Femur (tissue), 1 donor: ENCODE measurements at places on chromosomes 3 and 15.

DNA sequence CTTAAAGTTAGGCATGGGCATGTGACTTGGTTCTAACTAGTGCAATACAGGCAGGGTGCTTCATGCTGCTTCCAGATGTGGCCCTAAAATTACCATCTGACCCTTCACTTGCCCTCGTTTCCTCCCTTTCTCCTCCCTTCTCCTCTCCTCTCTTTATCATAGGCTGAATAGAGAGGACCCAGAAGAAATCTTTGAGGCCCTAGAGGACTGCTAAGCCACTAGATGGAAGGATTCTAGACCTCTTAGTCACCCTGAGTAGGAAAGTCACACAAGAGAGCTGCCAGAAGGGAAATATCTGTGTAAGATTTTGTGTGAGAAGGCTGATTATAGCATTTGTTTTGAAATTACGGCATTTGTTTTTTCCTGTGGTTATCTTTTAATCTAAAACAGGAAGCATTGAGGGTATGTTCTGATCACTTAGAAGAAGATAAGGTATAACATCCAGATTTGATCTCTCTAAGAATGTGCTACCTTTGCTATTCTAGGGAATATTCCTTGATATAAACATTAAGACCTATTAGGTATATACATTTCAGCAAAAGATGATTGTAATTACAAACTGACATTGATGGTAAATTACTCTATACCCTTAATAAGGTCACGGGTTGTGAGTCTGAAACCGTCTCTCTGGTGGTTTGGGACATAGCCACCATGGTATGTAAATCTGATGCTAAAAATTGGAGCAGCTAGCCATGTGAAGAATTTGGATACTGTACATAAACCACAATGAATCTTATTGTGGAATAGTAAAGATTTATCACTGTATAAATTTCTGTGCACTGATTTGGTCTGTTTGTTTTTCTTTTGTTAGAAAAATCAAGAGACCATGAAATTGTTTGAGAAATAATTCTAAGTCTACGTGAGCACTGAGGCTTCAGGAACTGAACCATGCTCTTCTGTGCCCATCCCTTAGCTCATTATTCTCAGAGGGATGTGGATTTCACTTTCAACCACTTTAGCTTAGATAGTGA lies 84.1 kb downstream of the TP63 start:
- no peak for DNase-seq

GRCh38 chr15:35394416-35394815 lies 151.5 kb downstream of the DPH6 start:
- no peak for DNase-seq

GRCh38 chr3:125401402-125401801 lies 26.3 kb upstream of the ZNF148 start:
- no peak for DNase-seq

- no peak for DNase-seq
These were observed 18.7 kb upstream of the HES1 start for GRCh38 chr3:194117104-194117845.

- no peak for DNase-seq
These were observed 77.2 kb downstream of the RTP4 start for GRCh38 chr3:187445356-187445755.

DNA sequence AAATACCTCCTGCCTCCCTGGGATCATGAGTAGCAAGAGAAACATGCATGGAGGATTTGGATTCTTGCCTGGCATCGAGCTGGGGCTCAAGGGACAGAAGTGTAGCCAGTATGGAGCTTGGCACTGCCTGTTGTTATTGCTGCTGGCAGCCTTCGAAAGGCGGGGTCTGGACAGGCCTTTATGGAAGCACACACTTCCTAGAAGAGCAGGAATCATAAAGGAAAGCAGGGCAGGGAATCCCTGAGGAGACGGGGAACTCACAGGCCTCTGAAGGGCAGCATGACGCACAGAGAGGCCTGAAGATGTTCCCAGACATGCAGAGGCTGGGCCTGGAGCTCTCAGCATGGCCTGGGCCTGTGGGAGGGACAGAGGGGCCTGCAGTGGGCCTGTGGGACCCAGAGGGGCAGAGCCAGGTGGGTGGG lies 18.6 kb upstream of the SLC41A3 start:
- peak; percentile 55 for DNase-seq

DNA sequence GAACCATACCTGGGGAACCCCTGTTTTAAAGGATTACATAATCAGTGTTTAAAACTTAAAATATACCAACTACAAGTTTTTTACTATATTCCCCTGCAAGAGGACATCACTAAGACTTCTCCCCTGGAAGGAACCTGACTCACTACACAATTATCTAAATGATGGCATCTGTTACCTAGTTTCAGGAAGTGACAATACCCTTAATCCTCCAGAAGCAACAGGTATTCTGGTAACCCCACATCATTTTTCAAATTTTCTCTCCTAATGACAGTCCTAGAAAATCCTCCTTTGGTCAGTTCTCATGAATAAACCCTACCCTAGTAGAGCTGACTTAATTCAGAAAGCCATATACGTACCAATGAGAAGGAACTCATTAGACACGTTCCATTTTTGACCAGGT lies 78.4 kb downstream of the RFX7 start:
- DNase-seq: no peak

GRCh38 chr15:80789796-80790195 lies 10.6 kb downstream of the CEMIP start:
- DNase-seq: no peak

GRCh38 chr3:52237657-52238172 lies 1.2 kb downstream of the TWF2 start:
- peak; percentile 79 for DNase-seq

DNA sequence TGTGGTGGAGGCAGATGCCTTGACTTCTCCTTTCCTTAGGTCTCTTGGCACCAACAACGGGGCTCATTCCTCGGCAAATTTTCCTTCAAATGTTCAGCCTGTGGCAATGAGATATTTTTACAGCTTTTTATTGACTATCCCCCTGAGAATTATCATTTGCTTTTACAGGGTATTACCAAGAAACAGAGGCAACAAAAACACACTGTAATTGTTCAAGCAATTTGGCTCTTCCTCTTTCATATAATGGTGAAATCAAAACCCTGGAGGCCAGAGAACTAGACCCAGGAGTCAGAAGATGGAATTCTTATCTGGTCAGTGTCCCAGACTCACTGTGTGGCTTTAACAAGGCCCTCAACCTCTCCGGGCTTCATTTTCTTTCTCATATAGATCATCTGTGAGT lies 40.1 kb downstream of the TRIM42 start:
- DNase-seq: no peak

DNA sequence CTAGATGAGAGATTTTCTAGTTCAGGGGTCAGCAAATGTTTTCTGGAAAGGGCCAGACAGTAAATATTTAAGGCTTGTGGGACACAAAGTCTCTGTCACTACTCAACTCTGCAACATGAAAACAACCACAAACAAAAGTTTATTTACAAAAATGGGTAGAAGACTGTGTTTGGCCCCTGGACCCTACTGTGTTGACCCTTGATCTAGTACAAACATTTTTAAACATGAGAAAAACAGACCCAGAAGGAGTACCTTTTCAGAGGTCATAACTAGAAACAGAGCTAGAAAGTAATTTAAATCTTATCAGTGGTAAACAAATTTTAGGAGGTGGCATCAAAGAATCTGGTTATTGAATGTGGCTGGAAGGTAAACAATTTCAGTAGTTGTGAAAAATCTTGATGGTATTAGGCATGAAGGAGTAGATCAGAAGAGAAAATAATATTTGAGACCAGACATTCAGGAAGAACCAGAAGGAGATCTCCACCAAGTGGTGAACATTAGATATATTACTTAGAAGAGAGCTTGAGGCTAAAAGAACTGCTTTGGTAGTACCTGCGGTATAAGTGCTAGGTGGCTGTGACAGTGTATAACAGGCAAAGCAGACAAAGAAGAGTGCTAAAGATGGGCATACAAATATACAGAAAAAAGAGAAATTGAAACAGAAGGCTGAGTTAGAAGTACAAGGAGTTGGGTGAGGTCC lies 101.7 kb downstream of the NR1I2 start:
- no peak for DNase-seq

DNA sequence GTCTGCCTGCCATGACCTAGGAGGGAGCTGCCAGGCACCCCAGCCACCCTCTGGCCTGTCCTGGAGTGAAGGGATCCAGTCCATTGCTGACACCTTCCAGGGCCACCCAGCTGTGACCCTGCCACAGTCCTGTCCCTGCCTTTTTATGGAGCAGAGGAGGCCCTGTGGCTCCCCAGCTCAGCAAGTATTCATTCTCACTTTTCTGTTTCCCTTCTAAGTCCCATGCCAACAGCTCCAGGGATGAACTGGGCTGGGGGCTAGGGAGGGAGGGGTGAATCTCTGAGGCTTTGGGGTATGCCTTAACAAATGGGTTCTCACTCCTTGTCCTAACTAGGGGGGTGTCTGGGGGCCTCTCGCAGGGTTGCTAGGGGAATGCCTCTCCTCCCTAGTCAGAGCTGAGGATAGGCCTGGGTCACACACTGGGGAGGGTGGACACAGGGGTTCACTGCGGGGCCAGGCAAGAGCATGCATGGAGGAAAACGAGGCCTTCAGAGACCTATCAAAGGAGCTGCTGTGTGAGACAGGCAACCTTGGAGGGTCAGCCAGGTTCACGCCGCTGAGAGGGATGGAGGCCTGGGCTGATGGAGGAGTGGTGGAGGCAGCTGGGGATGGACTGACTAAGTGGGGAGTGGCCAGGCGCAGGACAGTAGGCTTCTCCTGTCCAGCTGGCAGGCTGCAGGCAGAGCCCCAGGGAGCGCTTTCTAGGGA lies 31.8 kb downstream of the EPHB3 start:
- peak; percentile 76 for DNase-seq

DNA sequence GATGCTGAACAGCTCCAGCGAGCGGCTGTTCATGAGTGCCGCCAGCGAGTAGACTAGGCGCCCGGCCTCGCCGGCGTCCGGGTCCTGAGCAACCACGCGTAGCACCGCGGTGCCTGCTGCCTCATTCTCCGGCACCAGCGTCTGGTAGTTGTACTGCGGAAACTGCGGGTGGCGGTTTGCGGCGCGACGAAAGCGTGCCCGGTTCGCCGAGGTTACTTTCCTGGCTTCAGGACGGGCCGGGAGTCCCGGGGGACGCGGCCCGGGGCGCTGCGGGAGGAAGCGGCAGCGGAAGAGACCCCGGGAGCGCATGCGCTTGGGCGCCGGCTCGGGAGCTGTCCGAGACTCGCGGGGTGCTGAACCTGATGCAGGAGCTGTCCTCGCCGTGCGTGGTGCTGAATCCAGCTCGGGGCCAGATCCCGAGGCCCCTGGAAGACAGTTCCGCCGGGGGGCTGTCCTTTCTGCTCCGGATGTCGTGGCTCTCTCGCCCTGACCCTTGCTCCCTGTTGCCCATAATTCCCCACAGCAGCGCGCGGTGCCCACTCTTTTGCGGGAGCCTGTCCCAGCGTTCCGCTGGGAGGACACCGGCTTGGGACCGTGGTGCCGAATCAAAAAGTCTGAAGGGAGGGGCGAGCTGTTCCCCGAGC lies 1.1 kb downstream of the CELSR3 start:
- DNase-seq: peak; percentile 87

DNA sequence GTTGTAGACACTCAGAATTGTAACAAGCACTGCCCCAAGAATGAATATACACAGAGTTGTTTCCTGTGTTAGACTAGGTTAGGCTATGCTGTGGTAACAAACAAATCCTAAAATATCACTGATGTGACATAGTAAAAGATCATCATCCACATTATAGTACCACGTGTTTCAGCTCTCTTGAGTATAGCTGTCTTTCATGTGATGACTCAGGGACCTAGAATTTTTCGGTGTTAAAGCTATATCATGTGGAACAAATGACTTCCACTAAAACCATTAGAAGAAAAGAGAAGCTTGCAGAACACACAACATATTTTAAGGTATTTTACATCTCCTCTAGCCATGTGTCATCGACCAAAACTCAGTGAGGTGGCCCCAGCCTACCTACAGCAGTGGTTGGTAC lies 307.9 kb upstream of the RBMS3 start:
- no peak for DNase-seq

DNA sequence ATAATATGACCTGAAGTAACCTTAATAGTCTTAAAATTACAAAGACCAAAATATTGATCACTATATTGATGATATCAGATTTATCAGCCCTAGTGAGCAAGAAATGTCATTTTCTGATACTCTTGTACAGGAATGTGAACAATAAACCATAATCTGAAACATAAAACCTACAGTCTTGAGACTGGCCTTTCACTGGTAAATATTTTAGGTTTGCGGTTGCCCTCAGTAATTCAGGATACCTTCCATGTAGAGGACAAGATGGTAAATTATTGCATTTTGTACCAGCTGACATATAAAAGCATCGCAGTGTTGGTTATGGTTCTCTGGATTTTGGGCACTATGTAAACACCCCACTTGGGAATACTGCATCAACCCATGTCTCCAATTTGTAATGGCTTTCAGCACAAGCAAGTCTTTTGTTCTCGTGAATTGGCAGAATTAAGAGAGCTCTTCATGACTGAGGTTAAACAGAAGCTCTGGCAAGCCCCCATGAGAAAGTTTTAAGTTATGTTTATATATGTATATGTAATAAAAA lies 128.5 kb downstream of the LMLN start:
- DNase-seq: no peak

DNA sequence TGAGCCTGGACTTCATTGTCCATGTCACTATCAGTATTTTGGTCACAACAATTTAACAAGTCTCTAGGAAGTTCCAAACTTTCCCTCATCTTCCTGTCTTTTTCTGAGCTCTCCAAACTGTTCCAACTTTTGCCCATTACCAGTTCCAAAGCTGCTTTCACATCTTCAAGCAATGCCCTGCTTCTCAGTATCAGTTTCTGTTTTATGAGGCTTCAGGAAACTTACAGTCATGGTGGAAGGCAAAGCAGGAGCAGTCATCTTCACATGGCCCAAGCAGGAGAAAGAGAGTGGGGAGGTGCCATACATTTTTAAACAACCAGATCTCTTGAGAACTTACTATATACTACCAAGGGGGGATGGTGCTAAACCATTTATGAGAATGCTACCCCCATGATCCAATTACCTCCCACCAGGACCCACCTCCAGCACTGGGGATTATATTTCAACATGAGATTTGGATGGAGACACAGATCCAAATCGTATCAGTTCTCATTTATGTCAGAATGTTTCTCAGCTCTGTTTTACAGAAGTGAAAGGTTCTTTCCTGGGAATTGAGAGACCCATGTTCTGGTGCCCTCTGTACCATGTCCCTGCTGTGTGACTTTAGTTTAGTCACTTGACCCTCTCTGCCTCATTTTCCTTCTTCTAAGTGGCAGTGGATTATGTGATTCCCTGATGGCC lies 169.7 kb downstream of the PLCL2 start:
- DNase-seq: no peak

DNA sequence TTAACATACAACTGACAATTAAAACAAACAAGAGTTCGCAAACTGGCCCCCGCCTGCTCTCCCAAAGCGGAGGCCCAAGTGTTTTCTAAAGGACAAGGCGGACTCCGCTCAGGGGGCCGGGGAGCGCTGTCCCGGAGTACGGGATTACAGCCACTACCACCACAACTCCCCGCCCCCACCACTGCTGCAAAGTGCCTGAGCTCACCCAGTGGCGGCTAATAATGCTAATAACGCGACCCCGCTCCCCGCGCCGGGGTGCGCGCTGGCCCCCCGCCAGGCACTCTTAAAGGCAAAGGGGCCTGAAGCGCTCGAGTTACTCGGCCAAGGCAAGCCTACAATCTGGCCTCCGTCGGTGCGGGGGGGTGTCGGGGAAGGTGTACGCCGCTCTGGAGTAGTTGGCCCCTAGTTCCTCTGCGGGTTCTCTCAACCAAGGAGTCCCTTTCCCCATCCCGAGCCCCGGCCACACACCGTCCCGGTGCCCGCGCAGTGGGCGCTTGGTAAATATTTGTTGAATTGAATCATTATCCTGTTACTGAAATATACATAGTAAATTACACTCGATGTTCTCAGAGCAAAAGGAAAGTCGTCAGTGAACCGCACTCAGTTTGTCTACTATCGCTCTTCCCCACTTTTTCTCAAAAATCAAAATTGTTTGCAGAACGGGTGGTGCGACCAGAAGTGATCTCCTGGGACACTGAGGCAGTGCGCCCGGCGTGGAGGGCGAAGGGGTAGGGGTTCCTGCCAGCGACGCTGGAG lies 827 bp downstream of the WNT5A start:
- peak; percentile 78 for DNase-seq
